ENCODE measurements at places on chromosomes 16 and 17.

GRCh38 chr17:40311575-40311974 is 2.6 kb downstream of the RARA start:
- peak; percentile 75 for DNase-seq

GRCh38 chr16:59195242-59195641 is 461.1 kb upstream of the GOT2 start:
- DNase-seq, result no peak

GRCh38 chr16:54938212-54939028 is 7.8 kb downstream of the IRX5 start:
- DNase-seq, result peak; percentile 12

DNA sequence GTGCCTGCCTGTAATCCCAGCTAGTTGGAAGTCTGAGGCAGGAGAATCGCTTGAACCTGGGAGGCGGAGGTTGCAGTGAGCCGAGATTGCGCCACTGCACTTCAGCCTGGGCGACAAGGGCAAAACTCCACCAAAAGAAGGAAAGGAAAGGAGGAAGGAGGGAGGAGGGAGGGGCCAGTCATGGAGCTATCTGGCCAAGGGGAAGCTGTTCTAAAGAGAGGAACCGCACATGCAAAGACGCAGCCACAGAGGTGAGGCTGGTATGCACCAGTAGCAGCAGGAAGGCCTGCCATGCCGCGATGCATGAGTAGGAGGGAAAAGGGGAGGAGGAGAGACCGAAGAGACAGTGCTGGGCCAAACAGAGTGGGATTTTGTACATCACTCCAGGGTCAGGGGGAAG is 35.9 kb downstream of the HSBP1 start:
- DNase-seq, result no peak

GRCh38 chr17:76716146-76716838 is 5.5 kb upstream of the MXRA7 start:
- peak; percentile 86 for DNase-seq
